ENCODE measurements at places on chromosomes 5 and 9.

DNA sequence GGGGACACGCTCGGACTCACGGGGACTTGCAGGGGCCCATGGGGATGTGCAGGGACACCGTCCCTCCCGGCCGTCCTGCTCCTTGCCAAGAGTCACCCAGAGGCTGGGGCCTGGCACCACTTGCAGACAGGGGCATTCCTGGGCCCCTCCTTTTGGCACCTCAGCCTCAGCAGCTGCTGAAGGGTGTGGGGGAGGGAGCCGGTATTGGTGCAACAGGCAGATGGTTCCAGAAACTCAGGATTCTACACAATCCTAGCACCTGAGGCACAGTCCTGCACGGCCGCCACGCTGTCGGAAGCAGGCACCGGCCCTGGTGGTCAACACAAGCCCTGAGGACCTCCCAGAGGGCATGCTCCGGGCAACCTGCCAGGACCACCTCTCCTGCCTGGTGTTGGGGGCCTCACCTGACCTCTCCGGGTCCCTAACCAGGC is 19.3 kb upstream of the SLC12A7 start:
- DNase-seq: no peak

DNA sequence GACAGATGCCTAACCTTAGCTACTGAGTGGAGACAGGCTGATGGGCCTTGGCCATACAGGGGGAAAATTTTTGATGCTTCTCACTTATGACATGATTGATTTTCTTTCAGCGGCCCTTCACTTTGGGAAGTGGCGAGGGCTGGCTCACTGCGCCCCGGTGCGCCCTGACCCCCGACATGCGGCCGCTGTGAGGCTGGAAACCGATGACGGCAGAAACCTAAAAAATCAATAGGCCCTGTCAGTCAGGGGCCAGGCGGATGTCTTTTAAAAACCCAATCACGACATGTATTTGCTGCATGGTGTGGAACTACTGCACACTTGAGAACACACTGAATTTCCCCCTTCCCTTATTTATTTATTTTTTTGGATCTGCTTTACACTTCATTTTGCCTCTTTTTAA is 121.7 kb downstream of the EBF1 start:
- no peak for DNase-seq

GRCh38 chr5:180141068-180141660 is 67.8 kb downstream of the RASGEF1C start:
- DNase-seq: no peak

GRCh38 chr5:138015916-138016315 is 17.0 kb downstream of the FAM13B start:
- DNase-seq: no peak

- no peak for DNase-seq
Observed at GRCh38 chr5:97043511-97043910, 98.9 kb downstream of the LIX1 start.

GRCh38 chr5:68074048-68074632 is 141.4 kb upstream of the PIK3R1 start:
- no peak for DNase-seq

DNA sequence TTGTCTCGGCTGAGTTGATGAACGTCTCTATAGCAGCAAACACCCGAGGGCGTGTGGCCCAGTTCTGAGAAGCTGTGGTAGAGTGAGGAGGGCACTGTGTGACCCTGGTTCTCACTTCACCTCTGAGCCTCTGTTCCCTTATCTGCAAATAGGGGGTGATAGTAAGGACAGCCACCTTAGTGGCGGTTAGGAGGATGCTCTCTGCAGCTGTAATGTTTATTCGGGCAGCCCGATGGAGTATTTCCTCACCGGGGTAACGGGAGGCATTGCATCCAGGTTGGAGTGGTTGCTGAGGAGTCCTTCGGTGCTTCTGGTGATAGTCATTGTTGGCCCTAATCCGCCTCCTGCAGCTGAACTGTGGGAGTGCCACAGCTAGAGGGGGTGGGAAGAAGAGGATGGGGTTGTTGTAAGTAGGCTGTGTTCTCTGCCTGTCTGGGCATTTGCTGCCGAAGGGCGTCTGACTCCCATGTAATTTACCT is 13.9 kb downstream of the PRRC2B start:
- DNase-seq: no peak

Measured in stimulated activated CD8-positive, alpha-beta memory T cell treated with anti-CD3 and anti-CD28 coated beads, Interleukin-7, amount 100 ng/mL, for 1 hour (primary cell).